Activated T-cell treated with anti-CD3 and anti-CD28 coated beads for 24 hours (primary cell): ENCODE measurements at places on chromosomes 3 and 15.

DNA sequence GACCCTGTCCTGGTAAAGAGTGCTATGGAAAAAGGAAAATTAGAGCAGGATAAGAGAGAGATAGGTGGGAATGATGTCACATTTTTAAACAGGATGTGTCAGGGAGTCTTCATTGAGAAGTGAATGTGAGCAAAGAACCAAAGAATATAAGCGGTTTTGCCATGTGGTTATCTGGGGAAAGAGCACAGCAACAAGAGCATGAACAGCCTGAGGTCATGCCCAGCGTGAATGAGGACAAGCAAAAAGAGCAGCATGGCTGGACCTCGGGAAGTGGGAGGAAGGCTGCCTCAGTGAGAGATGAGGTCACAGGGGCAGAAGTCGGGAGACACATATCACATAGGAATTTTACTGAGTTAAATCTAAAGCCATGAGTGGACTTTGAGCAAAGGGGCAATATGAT is 82.8 kb upstream of the HES1 start:
- no peak for DNase-seq

DNA sequence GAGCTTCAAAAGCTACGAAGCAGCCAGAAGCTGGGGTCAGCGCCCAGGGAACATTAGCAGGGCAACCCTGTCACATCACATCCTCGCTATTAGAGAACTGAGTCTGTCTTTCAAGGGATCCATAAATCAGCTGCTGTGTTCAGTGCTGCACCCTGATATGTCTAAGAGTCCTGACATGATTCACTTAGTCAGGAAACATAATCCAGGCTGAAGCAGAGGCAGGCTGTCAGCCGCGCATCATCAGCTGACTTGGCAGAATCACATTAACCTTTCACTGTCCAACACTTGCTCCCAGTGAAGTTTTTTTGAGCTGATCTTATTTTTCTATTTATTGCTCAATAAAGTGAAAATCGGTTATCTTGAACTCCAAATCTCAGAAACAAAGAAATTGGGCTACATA is 23.5 kb downstream of the MYH15 start:
- DNase-seq = no peak

GRCh38 chr3:38116471-38117162 is 20.3 kb downstream of the ACAA1 start:
- DNase-seq = no peak

GRCh38 chr3:120678331-120678947 is 3.6 kb downstream of the HGD start:
- no peak for DNase-seq

DNA sequence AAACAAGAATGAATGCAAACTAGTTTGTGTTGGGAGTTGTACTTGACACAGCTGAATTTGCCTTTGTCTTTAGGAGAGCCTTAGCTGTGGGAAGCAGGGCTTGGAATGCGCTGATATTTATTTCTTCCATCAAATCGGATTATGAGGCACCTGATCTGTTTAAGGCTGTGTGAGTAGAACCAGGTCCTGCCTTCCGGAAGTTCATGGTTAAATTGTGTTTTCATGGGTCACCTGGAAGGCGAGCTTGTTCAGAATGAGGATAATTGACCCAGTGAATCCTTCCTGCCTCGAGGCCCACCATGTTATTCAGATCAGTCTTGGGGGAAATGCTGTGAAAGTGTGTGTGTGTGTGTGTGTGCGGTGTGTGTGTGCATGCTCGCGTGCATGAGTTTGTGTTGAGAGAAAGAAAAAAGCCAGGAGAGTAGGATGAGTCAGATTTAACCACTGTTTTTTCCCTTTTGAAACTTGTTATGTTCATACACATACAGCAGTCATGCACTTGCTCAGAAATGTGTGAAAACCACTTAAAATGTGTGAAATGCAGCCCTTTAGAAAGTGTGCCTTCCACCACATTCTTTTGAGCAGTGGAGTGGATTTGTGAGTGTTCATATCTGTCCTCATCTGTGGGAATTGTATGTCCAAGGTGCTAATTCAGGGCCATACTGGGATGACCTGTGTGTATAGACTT is 36.7 kb downstream of the SMAD3 start:
- DNase-seq = peak; percentile 58

DNA sequence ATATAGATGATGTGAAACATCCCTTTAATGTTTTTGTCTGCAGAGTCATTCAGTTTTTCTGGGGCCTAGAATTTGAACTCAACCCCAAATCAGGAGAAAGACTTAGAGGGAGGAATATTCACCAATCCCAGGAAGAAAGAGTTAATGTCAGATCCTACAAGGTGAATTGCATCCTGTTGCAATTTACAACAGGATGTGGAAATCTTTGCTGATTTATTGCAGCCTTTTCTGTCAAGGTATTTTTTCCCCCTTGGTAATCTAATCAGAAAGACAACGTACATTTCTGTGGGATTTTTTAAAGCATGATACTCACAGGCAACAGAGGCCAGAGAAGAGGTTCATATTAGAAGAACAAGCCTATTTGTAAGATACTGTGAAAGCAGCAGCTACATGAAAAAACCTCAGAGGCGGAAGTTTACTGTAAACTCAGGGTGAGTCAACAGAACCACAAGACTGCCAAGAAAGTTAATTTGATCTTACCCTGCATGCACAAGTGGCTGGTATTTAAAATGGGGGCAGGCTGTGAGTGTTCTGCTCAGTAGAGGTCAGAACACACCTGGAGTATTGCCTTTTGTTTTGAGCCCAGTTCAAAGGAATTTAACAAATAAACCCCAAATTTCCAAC is 531.9 kb downstream of the AGBL1 start:
- peak; percentile 11 for DNase-seq

GRCh38 chr3:37987751-37988179 is 2.8 kb upstream of the VILL start:
- DNase-seq = no peak

DNA sequence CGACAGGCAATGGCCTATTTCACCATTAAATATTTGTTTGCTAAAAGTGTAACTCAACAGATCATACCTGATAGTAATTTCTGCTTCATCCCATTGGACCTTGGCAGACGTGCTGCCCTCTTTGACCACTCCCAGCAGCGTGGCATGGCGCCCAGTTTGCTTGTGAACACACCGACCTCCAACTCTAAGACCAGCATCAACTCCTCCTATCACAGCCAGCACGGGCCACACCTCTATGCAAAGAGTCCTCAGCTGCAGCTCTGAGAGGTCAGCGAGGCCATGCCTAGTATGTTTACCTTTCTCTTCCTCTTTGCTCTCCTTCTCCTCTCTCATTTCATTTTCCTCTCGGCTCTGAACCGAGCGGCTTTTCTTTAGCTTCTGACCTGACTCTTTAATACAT is 80.6 kb downstream of the FBXL22 start:
- DNase-seq = no peak

DNA sequence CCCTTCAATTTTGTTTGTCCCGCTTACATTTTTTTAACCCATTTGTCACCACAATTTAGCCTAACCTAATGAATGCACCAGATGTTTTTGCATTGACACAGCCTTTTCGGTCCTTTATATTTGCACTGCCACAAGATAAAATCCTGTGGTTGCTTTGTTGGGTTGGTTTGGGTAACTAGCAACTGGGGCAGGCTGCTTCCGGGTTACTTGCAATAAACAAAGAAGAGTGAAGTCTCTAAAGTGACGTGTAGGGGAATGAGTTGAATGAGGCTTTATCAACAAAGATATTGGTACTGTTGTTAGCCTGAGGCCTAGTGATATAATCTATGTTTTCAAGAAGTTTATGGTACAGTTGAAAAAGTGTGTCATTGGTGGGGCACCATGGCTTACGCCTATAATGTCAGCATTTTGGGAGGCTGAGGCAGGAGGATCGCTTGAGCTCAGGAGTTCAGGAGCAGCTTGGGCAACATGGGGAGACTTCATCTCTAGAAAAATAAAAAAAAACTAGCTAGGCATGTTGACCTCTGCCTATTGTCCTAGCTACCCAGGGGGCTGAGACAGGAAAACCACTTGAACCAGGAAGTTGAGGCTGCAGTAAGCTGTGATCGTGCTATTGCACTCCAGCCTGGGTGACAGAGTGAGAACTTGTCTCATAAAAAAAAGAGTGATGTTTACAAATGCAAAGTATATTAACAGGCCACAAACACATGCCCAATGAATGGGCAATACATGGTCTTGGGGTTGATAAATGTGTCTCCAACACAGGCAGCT is 121.8 kb downstream of the OXSM start:
- no peak for DNase-seq
